Activated CD8-positive, alpha-beta memory T cell treated with anti-CD3 and anti-CD28 coated beads for 4 hours (primary cell): ENCODE measurements at places on chromosomes 4 and X.

DNA sequence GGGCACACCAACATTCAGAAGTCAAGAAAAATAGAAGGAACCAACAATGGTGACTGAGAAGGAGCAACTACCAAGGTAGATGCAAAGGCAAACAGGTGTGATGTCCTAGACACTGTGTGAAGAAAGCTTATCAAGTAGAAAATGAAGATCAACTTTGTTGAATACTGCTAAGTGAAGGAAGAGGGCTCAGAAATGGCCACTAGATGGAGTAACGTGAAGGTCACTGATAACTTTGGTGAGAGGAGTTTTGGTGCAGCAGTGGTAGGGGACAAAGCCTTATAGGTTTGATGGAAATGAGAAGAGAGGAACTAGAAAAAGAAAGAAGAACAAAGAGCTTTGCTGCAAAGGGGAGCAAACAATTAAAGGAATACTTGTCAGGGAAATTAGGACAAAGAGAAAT is 23.5 kb downstream of the OTC start:
- no peak for DNase-seq

- DNase-seq = no peak
Observed at GRCh38 chrX:9337046-9337445, 127.8 kb upstream of the TBL1X start.

- DNase-seq = no peak
Observed at GRCh38 chr4:116180157-116180601, 905.2 kb downstream of the TRAM1L1 start.

DNA sequence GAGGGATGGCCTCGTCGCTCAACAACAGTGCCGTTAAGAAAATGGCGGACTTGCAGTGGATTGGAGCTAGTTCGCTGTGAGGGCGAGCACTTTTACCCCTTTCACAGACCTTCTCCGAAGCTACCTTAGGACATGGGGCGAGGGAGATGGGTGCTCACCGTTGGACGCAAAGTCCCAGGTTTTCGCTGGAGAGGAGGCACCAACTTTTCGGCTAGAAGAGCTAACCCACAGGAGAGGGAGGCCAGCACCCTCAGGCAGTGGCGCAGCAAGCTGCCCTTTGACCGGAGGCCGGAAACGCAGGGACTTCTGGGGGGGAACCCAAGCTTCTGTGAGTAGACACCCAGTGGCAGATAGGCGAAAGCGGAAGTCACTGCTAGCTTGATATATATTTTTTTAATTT is 93.1 kb upstream of the IL13RA1 start:
- no peak for DNase-seq

GRCh38 chr4:145348291-145348690 is 133.4 kb upstream of the SMAD1 start:
- no peak for DNase-seq

DNA sequence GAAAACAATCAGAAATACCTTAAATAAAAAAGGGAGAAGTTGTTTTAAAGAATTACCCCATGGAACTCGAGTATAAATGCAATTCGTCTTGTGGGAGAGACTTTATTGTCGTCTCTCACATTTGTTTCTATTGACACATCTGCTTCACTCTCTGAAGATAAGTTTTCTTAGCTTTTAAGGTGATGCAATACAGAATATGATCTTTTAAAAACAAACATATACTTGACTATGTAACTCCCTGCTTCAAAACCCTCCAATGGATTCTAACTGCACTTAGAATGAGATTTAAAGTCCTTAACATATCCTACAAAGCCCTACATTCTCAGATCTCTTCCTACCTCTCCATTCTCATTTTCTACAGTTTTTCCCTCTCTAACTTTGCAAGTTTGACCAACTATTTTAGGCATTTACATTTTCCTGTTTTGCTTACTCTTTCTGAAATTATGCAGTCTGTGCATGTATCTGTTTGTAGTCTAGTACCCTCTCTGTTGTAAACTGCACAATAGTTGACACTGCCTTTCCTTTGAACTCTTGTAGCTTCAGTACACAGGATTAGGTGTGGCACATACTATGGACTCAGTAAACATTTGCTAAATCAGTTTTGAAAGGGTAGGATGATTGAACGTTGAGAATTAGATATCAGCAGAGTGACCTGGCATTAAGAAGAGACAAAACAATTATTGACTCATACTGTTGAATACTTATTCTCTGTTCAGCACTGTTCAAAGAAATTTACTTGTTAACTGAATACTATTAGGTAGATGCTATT is 59.8 kb downstream of the AGTR2 start:
- no peak for DNase-seq

DNA sequence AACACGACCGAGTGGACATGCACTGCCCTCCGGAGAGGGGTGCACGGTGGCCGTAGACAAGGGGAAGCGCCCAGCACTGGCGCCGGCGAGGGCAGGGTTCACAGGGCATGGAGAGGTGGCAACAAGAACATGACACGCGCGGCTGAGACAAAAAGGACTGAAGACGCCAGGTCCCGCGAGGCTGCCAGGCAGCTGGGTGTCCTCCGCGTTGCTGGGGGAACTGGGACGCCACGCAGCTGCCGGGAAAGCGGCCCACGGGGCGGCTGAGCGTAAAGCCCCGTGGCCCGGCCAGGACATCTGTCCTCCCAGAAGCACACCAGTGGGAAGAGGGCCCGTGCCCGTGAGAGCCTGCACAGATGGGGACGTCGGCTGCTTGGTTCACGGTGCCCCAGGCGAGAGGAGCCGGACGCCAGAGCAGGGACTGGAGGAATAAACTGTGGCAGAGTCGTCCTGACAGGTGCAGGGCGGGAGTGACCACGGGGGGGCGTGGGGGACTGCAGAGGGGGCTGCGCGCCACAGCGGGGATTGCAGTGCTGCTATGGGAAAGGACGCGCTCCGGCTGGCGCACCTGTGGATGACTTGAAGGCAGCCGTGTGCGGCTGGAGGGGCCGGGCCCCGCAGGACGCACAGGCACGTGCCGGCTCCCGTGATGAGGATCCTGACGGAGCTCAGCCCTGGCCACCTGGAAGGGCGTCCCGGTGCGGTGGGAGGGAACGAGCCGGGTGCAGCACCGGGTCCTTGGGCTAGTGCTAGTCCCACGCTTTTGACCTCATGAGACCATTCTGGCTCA is 32.1 kb upstream of the GTPBP6 start:
- no peak for DNase-seq

DNA sequence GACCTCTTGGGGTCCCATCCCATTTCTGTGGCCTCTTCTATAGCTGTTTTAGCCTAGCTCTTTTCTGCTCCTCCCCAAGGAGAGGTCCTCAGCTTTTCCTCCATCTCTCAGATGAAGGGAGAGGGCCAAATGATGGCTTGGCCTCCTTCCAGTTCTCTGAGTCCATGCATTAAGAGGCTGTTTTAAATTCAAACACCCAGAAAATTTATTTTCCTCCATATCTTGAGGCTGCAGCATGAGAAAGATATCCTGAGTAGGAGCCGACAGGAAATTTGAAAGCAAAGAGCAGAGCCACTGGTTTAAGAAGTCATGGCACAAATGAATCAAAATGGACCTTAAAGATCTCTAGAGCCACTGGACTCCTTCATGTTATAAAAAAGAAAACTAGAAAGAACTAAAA is 558.8 kb downstream of the MID1IP1 start:
- no peak for DNase-seq

DNA sequence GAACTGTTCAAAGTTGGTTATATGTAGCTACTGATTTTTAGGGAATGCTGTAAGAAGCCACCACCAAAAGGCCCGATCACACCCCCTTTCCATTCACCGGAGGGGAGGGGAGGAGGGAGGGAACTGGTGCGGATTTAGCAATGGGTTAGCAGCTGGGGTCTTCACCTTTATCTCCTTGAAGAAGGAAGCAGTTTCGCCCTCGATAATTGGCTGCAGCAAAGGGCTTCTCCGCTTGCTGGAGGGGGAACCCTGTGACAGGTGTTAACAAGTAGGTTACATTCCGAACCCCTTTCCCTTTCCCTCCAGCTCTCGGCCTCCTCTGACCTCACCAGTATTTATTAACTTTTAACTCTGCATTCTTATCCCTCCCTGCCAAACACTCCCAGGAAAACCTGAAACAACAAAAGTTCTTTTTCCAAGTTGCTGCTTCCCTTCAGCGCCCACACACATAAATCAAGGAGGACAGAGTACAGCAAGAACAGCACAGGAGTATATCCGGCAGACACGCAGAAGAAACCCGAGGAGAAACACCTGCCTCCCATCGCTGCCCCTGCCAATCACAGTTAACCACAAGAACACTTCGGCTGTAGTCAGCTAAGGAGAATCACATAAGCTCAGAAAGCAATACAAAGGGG is 39.8 kb upstream of the NAP1L5 start:
- DNase-seq = no peak

- no peak for DNase-seq
Observed at GRCh38 chrX:123581586-123581985, 151.3 kb downstream of the THOC2 start.

DNA sequence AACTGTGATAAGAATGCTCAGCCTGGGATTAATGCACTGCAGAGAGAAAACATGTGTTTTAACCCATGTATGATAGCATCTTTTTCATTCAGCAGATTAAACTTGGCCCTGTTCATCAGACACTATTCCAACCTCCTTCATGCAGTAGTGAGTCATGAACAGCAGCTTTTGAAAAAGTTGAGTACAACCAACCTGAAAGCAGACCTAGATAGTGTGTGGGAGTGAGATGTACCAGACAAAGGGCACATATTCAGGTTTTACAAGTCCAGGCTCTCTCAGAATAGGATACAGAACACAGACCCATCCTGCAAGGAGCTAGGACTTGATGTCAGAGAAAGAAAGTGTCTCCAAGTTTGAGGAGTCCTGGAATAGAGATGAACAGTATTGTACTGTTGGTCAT is 237.3 kb upstream of the STS start:
- DNase-seq = no peak

DNA sequence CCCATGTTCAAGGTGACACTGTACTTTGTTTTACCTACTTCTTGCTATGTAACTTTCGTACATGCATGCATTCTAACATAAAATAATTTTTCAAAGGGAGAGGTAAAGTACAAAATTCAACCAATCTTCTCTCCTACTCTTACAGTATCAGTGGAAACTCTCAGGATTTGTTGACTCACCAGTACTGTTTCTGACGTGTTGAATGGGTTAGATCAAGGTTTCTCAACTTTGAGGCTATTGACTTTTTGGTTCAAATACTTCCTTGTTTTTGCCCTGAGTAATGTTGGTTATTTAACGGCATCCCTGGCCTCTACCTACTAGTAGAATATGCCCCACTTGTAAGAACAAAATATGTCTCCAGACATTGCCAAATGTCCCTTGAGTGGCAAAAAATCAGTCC is 94.6 kb upstream of the SMAD1 start:
- DNase-seq = no peak

DNA sequence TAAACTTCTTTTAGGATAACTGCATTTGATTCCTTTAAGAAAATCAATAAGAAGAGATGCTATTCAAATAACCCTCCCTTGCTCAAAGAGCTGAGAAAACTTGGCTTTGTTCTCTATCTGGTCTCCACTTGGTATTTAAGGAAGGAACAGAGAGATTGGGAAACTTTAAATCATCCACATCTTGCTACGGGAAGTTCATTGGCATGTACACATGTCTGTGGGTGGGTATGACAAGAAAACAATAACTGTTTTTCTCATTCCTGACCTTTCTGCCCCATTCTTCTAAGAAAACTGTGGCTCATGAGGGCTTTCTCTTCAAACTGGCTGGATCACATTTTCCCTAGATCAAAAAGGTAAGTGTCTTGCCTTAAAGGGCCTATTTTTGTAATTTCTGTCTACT is 6.0 kb downstream of the SEL1L3 start:
- DNase-seq = no peak

DNA sequence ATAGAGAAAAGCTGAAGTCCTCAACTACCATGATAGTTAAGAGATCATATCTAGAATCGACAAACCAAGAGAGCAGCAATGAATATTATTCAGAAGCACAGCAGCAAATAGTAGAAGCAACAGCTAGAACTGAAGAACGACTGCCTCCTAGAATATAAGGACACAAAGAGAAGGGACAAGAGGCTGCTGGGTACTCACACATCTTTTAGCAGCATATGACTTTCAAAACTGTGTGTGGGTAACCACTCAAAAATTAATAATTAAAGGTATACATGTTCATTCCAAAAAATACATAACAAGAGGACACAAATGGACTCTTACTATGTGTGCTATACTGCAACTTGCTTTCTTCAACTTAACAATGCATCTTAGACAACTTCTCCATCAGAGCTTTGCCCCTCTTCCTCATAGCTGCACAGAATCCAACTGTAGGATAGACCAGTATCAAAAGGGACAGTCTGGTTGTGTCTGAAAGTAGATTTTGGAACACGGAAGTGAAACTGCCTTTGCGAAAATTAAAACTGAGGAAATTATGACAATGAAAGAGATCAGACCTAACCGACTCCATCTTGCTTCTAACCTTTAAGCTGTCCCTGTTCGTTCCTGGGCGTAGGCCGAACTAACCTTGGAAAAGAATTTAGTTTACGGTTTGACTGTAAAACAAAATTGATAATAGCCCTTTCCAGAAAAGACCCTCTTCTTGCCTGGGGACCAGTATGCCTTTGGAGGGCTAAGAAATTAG is 125.7 kb downstream of the SH3KBP1 start:
- DNase-seq = no peak

GRCh38 chr4:94171616-94172015 is 36.0 kb upstream of the SMARCAD1 start:
- no peak for DNase-seq

DNA sequence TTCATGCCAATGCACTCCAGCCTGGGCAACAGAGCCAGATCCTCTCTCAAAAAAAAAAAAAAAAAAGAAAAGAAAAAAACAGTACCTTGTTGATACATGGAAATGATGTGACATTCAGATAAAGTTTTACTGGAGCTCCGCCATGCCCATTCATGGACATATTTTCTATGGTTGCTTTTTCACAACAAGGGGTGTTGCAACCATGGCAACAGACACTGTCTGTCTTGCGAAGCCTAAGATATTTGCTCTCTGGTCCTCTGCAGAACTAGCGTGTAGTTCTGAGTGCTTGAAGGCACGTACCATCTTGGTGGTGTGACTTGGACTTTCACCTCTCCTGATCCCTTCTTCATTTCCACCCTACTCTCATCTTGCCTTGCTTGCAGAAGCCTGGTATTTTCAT is 53.2 kb downstream of the TBL1X start:
- DNase-seq = no peak

DNA sequence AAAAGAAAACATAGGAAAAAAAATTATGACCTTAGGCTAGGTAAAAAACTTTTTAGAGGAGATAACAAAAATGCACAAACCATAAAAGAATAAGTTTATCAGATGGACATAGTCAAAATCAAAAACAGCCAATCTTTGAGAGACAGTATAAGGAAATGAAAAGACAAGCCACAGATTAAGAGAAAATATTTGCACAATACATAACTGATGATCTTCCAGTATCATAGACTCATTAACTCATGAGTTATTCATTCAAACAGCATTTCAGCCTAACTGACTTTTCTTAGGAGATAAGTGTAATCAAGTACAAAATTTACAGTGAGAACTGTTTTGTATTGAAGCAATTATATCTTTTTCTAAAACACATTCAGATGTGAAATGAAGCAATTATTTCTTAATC is 183.8 kb downstream of the FBXO8 start:
- DNase-seq = no peak

GRCh38 chr4:83178029-83178428 is 63.5 kb upstream of the PLAC8 start:
- DNase-seq = no peak
